GM23338 (cell line): ENCODE measurements at places on chromosomes 5 and 9.

DNA sequence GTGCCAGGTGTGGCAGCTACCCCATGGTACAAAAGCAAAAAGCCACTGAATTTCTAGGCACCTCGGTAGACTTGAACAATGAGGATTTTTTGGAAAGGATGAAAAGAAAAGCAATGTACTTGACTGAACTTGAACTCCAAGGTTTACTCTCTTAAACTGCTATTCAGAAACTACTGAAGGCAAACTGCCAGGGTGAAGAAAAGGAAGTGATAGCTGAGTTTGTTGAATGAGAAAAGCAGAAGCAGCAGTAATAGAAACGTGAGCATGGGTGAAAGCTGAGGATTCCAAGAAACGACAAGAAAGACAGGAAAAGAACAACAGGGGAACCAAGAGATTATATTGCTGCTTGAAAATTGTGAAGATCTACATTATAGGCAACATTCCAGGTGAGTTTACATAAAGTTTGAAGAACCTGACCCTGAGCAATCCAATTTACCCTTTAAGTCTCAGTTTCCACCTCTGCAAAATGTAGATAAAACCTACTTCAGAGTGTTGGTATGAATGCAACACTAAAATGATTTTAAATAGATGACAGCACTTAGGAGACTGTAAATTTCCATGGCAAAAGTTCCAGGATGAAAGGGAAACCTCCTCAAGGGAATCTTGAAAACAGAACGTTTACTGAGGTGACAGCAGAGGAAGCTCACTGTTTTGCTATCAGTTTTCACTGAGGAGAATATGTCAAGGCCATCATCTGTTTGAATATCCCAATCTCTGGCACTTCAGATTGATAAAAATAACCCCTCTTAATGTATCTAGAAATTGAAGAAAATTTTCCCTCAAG is 245.8 kb downstream of the SPATA31D1 start:
- DNase-seq = no peak

- no peak for DNase-seq
These were observed 555.8 kb upstream of the TLE4 start for GRCh38 chr9:79015951-79016350.

DNA sequence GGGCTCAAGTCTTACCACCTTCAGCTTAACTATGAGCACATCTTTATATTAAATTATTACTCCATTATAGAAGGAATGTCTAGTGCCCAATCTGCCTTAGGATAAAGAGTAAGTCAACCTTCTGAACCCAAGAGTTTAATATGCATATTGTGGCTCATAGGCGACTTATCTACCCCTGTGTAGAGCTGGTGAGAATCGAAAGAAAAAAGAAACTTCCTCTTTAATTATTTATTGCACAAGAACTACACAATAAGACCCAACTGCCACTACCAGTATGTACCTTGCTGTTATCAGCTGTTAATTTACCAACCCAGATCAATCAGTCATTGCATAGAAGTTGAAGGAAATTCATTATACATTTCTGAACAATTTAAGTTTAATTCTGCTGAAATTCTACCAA is 329.1 kb upstream of the SLC24A2 start:
- DNase-seq = no peak

DNA sequence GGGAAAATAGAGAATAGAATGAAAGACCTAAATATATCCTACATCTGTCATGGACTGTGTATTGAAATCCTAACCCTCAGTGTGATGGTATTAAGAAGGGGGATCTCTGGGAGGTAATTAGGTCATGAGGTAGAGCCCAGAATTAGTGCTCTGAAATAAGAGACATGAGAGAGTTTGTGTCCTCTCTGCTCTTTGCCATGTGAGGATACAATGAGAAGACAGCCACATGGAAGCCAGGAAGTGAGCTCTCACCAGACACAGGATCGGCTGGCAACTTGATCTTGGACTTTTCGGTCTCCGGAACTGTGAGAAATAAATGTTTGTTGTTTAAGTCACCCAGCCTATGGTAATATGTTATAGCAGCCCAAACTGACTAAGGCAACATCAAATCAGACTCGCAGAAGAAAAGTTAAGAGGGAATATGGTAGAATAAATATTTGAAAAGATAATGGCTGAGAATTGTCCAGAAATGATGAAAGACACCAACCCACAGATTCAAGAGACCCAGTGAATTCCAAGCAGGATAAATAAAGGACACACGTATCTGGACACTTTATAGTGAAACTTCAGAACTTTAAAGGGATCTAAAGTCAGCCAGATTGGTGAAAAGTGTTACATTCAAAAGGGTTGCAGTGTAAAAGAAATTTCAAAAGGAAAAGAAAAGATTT is 12.7 kb upstream of the SLC36A1 start:
- DNase-seq = no peak

- no peak for DNase-seq
These were observed 40.9 kb upstream of the GLDC start for GRCh38 chr9:6686396-6686795.

GRCh38 chr5:154593796-154594195 is 115.8 kb upstream of the HAND1 start:
- no peak for DNase-seq

GRCh38 chr9:127215268-127216209 is 49.0 kb upstream of the GARNL3 start:
- no peak for DNase-seq

- no peak for DNase-seq
These were observed 272.3 kb downstream of the ZSWIM6 start for GRCh38 chr5:61604076-61605025.

DNA sequence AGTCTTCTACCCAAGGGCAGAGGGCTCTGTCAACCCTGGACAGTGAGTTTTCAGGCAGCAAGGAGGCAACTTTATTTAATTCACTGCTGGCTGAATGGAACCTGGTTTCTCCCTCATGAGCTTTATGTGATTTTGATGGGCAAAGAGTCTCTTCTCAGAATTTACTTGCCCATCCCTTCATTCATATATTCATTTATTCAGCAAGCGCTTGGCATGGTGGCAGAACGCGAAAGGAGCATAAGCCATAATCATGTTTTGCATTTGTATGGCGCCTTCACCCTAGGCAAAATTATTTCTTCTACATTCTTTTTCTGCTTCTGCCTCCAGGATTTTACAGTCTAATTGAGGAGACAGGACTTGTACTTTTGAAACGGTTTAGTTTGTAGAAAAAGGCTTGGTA is 8.0 kb downstream of the DELE1 start:
- no peak for DNase-seq

- DNase-seq = no peak
These were observed 263.8 kb upstream of the IRX1 start for GRCh38 chr5:3331819-3332218.

DNA sequence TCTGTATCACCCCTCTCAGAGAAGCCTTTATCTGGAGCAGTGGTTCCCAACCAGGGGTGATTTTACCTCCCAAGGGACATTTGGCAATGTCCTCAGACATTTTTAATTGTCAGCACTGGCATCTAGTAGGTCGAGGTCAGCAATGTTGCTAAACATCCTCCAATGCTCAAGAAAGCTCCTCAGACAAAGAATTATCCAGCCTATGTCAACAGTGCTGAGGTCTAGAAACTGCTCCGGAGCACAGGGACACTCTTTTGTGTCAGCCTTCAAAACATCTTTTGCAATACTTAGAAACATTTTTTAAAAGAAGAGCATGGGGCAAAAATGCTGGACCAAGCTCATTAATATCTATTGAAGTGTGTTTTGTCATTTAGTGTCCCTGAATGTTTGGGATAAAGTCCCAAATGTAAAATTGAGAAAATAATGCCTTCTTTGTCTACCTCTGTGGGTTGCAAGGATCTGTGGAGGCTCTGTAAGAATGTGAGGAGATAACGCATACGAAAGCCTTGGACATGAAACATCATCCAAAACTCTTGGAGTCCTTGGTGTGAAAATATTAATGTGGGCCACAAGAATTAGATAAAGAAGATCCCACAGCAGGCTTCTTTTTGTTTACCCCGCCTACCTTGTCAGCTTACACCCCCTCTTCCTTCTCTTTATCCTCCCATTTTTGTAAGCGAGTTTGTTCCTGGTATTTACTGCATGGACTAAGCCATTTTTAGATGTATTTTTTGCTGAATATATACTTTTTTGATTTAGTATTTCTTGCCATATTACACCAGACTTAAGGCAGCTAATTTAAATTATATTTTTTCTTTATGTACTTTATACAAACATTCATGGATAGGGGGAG is 193.5 kb downstream of the CD180 start:
- DNase-seq = no peak

- no peak for DNase-seq
These were observed 315 bp downstream of the PIK3R1 start for GRCh38 chr5:68215898-68216244.

DNA sequence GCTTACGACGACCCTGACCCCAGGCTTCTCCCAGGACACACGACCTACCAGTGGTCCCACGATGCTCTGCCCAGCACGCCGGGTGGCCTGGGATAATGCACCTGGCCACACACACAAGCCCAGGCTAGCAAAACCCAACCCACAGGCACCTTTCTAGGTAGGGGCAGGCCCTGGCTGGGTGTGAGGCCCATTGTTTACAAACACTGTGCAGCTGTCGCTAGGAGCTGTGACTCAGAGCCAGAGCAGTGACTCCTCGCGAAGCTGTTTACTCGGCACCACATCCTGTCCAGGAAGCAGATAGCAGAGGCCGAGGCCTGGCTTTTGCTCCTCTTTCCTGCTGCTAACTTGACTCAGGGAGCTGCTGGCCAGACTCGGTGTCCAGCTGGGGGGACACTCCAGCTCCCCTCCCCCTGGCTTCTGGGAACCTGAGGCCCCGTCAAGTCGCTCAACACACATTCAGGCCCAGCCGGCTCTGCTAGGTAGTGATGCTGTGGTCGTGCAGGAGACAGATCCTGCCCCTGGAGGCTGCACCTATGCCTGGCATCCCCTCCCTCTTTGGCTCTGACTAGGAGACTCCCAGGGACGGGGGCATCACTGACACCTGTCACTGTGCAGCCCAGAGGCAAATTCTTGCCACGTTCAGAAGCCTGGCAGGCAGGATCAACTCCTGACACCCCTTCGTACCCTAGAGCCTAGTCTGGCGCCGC is 12.8 kb upstream of the RALGDS start:
- DNase-seq = peak; percentile 68

DNA sequence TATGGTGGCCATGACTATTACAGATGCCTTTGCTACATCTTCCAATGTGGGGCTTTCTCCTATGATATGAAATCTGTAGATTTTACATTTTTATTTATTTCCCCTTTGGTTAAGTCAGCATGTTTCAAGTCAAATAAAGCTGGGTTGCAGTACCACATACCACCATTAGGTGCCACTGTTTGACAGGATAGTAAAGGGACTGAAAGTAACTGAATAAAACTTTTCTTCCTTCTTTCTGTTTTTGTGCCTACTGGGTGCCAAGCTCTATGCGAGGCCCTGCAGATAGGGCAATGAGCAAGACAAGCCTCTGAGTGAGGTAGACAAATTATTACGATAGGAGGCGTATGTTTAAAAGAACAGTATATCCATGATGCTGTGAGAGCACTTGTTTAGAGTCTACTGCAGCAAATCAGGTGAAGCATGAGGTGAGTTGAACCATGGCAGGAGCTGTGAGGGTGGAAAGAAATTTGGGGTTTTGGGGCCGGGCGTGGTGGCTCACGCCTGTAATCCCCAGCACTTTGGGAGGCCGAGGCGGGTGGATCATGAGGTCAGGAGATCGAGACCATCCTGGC is 64.8 kb downstream of the GDNF start:
- DNase-seq = peak; percentile 76

DNA sequence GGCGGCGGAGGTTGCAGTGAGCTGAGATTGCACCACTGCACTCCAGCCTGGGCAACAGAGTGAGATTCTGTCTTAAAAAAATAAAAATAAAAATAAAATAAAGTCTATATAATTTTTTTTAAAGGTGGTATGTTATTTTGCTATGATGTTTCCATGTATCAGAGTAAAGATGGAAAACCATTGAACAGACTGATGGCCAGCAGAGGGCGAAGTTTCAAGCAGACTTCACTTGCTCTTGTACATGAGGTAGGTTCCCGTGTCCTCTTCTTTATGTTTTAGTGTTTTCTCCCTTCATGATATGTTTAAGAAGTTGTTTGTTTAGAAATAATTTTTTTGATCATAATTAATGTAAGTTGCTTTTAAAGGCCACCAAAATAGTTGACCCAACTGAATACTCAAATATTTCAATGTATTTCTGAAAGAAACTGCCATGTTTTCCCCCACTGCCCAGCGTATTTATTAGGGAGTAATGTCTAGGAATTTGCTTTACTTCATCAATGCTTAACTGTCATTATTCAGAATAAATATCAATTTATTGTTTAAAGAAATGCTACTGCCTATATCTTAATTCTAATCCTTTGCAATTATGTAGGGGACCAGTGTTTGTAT is 146.4 kb downstream of the HACD4 start:
- DNase-seq = peak; percentile 81

DNA sequence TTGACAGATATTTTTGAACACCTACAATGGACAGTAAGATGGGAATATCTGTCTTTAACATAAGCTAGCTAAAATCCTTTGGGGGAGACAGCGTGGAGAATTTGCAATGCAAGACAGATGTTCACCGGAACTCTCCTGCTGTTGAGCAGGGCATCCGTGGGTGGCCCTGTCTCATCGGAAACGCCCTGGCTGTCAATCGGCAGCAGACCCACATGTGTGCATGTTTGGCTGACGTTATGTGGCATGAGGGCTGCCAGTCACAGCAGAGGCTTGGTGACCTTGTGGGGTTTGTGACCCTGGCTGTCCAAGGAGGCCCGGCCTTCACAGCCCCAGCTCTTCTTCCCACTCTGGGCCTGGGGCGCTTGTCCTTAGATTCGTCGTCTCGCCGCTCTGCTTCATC is 129.7 kb upstream of the OTULINL start:
- DNase-seq = no peak

- DNase-seq = peak; percentile 52
These were observed 200.4 kb downstream of the ARRDC3 start for GRCh38 chr5:91182763-91183162.

DNA sequence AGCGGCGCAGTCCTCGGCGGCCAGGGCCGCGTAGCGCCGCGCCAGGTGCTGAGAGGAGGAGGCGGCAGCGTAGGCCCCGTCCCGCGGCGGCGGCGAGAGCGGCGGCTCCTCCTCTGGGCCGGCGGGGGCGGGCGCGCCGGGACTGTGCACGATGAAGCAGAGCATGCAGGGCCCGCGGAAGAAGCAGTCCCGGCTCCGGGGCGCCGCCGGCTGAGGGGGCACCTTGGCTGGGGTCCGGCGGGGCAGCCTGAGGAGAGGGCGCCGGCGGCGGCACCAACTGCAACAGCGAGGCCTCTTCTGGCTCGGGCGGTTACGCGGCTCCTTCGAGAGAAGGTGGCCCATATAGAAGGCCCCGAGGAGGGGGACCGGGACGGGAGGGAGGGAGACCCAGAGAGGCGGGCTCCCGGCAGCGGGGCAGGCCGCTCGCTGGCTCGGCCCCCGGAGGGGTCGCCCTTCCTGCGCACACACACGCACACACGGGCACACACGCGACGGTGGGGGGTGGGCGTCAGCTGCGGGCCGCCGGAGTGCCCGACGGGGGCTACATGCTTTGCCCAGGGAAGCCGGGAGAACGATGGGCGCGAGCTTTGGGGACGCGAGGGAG is 446 bp downstream of the FBXL17 start:
- DNase-seq = no peak

GRCh38 chr9:138033950-138034349 is 156.4 kb downstream of the CACNA1B start:
- no peak for DNase-seq

- no peak for DNase-seq
These were observed 109.4 kb downstream of the FEM1C start for GRCh38 chr5:115435065-115435777.
